ENCODE measurements at places on chromosomes 16 and 17.

- DNase-seq = no peak
Measured at GRCh38 chr17:61443475-61443882, 8.7 kb upstream of the TBX4 start.

DNA sequence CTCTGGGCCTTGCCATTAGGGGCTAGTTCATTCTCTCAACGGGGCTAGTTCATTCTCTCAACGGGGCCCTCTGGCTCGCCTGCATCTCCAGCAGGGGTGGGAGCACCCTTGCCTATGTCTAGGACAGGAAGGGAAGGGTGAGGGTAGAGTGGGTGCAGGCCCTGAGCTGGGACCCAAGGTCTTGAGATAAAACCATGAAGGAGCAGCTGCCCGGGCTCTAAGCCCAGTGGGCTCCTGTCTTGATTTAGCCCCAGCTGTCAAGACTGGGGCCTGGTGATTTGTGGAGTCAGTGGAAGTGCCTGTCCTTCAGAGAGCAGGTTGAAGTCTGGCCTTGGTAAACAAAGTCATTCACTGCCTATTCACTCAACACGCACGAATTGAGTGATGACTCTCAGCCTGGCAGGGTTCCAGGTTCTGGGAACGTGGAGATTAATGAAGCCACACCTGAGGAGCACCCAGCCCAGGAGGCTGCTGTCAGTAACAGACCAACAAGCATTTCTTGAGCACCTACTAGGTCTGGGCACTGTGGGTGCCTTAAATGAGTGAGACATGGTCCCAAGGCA, 35.4 kb downstream of the WNT3 start:
- no peak for DNase-seq

DNA sequence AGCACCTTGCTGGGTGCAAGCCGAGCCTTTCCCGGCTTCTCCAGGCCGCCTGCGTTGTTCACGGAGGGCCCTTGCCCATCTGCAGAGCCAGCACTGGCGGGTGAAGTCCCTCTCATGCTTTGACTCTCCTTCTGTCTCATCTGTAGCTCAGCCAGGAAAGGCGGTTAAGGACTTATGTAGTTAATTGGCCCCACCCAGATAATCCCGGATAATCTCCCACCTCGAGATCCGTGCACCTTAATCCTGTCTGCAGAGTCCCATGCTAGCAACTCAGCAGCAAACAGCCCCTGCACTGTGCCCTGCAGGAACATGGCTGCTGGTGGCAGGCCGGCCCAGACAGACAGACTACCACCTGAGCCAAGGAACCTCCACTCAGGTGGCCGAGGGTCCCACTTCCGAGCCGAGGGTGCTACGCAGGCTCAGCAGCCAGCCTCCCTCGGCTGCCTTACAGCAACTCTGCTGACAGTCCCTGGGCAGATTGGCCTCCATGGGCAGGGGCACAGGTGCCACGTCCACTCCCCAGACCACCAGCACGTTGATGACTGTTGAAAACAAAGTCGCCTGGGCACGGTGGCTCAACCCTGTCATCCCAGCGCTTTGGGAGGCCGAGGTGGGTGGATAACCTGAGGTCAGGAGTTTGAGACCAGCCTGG, 16.9 kb downstream of the RAB40C start:
- DNase-seq = no peak

GRCh38 chr16:47143677-47144558, at the start of gene NETO2:
Gene NETO2, minus strand, starts transcription at chr16:47143945. Its CDS starts 333 bp downstream, at chr16:47143612.
- DNase-seq = peak; percentile 67

GRCh38 chr16:59058250-59058649, 324.1 kb upstream of the GOT2 start:
- DNase-seq = no peak

- DNase-seq = peak; percentile 90
Measured at GRCh38 chr16:22206013-22206841, at the start of gene EEF2K. Gene EEF2K, plus strand, starts transcription at chr16:22206278. Its CDS starts 19,452 bp downstream, at chr16:22225730.

- DNase-seq = no peak
Measured at GRCh38 chr16:27722892-27723450, 173.0 kb downstream of the KATNIP start.
